ENCODE measurements at places on chromosomes 11 and 22.

GRCh38 chr11:32870676-32871075, 21.9 kb upstream of the QSER1 start:
- DNase-seq = no peak

DNA sequence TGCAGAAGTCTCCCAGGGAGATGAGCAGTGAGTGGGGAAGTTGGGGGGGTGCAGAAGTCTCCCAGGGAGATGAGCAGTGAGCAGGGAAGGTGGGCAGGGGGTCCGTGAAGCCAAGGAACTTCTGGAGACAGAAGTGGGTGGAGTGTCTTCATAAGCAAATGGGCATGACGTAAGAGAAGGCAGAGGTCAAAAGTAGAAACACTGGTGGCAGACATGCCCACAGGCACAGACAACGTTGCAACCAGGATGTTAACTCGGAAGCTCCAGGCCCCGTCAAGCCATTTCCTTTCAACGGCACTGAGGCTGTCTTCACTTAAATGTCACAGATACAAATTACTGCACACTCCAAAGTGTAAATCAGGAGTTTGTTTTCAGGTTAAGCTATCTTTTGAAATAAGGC, 186.1 kb downstream of the SHANK2 start:
- no peak for DNase-seq

GRCh38 chr11:75475767-75476650, 43.0 kb upstream of the KLHL35 start:
- peak; percentile 76 for DNase-seq

DNA sequence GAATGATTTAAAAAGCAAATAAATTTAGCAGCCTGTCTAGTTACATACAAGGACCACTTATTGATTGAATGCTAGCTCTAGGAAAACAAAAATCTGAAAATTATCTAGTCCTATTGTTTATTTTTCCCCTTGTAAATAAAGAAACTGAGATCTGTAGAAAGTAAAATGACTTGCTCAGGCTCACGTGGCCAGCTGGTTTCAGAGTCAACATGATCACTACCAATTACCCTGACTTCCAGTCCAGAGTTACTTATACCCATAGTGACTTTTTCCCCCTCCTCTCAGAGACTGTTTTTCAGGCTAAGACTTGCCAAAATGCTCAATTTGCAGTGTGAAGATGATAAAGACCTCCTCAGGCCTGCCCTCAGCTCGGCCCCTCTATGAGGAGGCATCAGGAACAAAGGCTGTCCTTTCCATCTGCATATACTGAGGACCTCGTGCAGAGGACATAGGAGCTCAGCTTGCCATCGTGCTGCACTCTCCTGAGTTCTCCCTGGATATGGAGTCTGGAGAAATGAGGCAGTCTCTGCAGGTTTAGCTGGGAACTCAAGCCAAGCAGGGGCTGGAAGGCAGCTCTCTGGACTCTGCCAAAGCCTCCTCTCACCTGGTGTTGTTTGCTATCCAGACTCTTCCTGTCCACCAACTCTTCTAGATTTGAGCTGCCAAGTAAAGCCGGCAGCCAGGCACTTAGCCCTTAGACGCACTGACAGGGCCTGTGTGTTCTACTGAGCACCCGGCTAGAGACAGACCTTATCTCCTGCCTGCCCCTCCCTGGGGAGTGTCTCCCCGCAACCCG, 883.3 kb downstream of the NTM start:
- no peak for DNase-seq

GRCh38 chr11:27907530-27907929, 200.4 kb downstream of the KIF18A start:
- no peak for DNase-seq

- DNase-seq = no peak
Measured at GRCh38 chr11:129460714-129461113, 85.1 kb downstream of the BARX2 start.

GRCh38 chr22:37289156-37289735, 6.9 kb downstream of the CYTH4 start:
- no peak for DNase-seq

DNA sequence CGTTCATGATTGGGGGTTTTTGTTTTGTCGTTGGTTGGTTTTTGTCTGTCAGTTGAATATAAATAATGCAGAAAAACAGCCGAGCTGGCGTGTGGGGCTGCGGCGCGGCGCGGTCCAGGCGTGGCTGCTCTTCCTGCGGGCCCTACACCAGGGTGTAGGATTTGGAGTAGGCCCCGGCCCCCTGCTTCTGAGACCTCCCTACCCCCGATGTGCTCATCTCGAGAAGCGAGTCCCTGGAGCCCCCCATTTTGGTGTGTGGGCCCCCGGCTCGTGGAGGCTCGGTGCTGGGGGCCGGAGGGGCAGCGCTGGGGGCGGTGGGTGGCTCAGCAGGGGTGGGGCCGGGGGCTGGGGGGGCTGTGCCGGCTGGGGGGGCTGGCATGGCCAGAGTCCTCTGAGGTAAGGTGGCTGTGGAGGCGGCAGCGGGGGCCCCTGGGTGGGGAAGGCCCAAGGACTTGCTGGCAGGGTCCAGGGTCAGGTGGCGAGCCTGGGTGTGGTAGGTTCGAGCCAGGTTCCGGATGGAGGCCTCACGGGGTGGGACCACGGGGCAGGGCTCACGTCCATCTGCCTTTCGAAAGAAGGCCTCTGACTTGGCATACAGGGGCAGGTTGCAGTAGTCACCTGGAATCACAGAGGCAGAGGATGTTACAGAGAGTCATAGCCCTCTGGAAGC, 100.7 kb downstream of the CEP164 start:
- no peak for DNase-seq

DNA sequence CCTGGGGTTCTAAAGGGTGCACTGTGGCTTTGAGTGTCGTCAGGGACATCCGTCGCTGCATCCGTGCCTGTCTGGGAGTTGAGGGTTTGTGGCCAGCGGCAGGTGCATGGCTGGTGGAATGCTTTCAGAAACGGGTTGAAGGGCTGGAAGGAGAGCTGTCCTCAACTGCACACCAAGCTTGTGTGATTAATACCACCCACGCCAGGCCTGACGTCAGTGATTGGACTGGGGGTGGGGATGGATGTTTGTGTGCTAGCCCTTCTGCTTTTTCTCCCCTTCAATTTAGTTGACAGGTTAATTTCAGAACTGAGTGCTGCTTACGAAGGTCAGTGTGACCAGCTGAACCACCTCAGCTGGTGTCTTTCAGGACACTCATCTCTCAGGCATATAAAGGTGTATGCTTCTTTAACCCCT, 3.2 kb upstream of the GAB2 start:
- peak; percentile 95 for DNase-seq

- DNase-seq = peak; percentile 84
Measured at GRCh38 chr11:12187399-12187798, 77.0 kb downstream of the MICAL2 start.

DNA sequence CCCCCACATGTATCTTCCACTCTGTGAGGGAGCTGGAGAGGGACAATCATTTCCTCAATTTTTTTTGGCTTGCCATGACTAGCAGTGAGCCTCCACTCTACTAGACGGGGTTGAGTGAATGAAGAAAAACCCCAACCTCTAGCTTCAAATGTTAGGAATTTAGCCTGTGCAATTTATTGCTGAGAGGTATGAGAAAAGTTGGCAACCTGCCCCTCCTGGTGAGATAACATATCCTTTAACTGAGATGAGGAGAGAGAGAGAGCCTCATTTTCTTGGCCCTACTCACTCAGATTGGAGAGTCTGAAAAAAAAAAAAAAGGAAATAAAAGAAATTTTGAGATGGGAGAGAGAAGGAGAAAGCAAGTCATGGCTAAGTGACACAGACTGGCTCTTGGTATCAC, 218.2 kb upstream of the CARD18 start:
- DNase-seq = no peak

GRCh38 chr22:42397332-42398249, 34.6 kb downstream of the NFAM1 start:
- DNase-seq = no peak

GRCh38 chr22:37230673-37231405, 13.2 kb downstream of the RAC2 start:
- no peak for DNase-seq

GRCh38 chr22:37967147-37967546, 13.6 kb downstream of the POLR2F start:
- no peak for DNase-seq

DNA sequence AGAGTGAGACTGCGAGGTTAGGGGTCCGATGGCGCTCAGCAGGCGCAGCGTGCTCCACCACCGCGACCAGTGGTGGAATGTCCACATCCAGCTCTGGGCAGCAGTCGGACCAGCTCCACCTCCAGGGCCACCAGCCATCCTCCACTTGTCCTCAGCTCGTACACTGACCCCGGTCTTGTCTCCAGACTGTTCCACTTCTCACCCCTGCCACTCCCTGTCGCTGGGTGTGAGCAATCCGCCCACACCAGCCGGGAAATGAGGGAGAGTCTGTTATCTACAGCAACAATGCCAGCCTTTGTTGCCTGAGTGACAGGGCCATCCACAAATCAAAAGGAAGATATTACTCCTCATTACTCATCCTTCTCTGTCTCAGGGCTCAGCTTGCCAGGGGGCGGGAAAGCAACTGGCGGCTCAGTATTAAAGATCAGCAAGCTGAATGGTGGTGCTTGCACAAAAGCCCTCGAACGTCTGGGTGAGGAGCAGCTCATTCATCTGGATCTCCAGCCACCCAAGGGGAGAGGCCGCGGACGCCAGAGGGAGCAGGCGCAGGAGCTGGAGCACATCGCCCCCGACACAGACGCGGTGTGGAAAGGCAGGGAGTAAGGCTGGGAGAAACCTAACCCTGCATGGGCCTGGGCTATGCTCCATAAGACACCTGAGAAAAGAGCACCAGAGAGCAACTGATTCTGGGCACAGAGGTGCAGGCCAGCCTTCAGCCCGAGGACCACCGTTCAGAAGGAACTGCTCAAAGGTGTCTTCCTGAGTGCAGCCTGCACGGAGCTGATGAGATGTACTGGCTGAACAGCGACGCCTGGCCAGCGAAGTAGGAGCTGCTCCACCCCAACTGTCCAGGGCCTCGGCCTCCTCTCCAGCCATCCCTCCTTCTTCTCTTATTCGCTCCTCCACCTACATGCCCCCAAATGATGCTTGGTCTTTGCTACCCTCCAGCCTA, 21.9 kb downstream of the IGSF9B start:
- DNase-seq = no peak

DNA sequence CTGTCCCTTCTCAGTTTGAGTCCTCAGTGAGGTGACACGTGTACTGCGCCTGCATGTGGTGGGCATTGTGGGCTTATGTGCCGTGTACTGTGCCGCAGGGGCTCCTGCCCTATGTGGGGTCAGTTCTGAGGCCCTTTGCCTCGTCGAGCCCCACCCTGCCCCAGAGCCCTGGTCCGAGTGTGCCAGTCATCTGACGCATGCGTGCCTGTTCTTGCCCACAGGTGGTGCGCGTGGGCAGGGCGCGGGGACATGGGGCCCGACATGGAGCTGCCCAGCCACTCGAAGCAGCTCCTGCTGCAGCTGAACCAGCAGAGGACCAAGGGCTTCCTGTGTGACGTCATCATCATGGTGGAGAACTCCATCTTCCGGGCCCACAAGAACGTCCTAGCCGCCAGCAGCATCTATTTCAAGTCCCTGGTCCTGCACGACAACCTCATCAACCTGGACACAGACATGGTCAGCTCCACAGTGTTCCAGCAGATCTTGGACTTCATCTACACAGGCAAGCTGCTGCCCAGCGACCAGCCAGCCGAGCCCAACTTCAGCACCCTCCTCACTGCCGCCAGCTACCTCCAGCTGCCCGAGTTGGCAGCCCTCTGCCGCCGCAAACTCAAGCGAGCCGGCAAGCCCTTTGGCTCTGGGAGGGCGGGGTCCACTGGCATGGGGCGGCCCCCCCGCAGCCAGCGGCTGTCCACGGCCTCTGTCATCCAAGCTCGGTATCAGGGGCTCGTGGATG, 22.3 kb upstream of the TMEM191C start:
- DNase-seq = no peak

Data from DMS79 (cell line).